Progenitor cell of endocrine pancreas (in vitro differentiated cells): ENCODE measurements at places on chromosomes 1 and 21. TPM values are rescaled to one million over a fixed set of nuclear protein-coding genes. Genes with fewer than 3 reads are reported as not detected.

DNA sequence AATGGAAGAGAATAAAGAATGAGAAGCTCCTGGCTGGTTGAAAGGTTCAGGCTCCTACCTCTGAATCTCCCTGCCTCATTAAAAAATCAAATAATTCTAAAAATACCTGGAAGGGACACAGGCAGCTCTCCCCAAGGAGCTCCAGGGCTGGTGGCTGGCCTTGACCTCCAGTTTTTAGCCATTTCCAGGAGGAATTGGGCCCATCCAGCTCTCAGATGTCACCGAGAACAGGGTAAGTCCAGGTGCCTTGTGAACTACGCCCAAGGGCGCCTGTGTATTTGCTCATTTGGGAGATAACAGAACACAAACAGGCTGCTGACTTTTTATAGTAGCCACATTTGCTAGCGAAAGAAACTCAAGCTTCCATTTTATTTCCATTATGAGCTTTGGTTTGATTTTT is 321.0 kb upstream of the C1orf174 start:
- no peak for DNase-seq

DNA sequence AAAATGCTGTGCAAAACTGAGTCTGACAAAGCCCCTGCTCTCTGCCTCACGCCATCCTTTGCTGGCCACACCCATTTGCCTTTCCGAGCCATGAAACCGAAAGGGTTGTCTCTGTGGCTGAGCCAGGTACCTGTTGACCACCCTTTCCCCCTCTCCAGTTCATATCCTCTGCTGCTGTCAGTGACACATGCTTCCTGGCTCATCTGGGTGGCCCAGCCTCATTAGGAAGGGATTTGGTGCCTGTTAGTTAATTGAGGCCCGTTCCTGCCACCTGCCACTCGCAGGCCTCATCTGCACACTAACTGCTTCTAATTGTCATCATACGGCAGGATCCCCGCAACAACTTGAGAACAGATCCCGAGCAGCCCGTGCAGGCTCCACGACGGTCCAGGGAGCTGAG is 79.2 kb downstream of the OLIG1 start:
- DNase-seq, result no peak

- no peak for DNase-seq
Observed at GRCh38 chr1:8780405-8780804, 37.0 kb downstream of the RERE start.

DNA sequence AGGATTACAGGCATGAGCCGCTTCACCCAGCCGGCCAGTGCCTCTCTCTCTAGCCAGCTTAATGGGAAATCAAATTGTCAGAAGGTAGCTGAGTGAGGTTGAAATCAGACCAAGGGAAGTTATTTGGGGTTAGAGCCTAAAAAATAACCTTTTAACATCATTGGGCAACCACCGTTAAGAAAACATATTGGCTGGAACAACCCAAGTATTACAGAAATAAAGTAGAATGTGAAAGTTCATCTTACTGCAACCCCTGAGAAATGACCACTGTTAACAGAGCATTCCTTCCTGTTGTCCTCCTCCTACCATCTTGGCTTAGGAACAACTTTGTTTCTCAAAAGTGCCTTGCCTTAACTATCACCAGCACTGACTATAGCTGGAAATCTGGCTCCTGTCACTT is 3.2 kb upstream of the RNF186 start:
- no peak for DNase-seq

GRCh38 chr1:198258491-198258890 is 101.7 kb downstream of the NEK7 start:
- DNase-seq, result no peak

GRCh38 chr1:183817576-183818288 is 12.8 kb downstream of the RGL1 start:
- no peak for DNase-seq

DNA sequence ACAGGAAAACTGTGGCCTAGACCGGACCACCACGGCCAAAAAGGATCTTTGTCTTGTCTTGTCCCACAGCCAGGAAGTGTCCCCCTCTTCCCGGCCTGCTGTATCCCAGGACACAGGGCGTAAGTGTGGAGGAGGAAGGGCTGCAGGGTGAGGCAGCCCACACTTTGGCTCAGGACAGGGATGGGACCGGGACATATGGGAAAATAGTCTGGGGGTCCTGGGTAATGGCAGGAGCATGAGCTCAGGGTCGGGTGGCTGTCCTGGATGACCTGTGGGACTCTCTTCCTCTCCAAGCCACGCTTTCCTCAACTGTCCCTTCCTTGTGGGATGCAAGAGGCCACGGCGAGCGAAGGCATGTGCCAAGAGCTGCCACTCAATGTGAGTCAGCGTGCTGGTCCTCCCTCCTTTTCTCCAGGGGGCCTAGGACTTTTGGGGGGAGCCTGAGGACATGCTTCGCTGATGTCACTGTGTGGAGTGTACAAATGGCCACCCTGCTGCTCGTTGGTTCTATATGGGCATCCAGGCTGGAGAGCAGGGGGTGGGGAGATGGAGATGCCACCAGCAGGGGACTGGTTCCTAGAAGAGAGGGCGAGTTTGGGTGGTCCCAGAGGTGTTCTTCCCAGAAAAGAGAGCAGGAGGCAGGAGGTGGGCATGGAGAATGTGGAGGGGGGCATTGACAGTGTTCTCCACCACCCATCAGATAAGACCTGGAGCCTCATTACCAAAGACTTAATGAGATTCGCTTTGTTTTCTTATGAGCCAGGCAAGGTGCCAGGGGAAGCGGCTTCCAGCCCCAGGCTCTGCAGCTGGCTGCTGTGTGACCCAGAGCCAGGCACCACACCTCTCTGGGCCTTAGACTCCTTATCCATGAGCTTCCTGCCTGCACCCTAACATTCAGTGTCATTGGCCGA is 11.5 kb upstream of the PADI1 start:
- no peak for DNase-seq

DNA sequence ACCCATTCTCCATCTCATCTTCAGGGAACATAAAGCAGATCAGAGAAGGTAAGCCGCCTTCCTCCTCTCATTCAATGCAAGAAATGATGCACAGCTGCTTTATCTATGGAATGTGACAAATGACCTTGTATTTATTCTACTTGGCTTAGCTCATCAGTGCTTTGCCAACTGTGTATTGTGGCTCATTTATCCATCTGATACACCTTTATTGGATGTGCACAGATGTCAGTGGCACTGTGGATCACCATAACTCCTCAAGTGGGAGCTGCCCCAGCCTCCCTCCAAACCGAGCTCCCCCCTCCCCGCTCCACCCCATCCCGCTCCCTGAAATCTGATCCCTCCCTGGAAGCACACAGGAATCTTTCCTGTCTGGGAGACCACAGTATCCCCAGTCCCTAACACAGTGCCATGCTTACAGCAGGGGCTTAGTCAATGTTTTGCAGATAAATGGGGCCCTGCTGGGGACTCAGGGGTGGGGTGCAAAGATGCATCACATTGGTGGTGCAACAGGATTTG is 156.0 kb upstream of the RAB4A start:
- DNase-seq, result no peak

Gene C1orf94
- total RNA-seq, result not detected in 2 replicates

DNA sequence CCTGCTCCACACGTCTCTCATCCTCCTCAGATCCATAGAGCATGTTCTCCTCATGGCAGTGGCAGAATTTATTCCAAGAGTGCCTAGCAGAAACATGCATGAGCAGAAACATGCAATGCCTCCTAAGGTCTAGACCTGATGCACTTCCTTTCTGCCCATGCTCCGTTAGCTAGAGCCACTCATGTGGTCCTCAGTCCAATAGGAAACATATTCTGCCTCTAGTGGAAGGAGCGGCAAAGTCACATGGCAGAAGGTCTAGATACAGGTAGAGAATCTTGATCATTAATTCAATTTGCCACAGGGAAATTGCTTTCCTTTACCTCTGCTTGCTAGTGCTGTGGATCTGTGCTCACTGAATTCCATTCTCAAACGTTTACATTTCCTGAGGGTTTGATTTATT is 130.4 kb downstream of the KIF26B start:
- no peak for DNase-seq

DNA sequence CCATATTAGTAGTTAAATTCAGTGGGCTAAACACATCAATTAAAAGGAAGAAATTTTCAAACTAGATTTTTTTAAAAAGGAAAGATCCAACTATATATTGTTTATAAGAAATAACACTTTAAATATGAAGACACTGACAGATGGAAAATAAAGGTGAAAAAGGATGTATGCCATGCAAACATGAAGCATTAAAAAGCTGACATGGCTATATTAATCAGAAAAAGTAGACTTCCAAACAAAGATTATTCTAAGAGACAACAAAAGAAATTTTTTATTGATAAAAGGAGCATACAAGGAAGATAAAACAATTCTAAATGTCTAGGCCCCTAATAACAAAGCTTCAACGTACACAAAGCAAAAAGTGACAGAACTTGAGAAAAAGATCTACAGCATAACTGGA is 92.2 kb downstream of the ATF6 start:
- DNase-seq, result no peak

Gene LAD1
- total RNA-seq, result 35.3 and 38.0 TPM in 2 replicates

DNA sequence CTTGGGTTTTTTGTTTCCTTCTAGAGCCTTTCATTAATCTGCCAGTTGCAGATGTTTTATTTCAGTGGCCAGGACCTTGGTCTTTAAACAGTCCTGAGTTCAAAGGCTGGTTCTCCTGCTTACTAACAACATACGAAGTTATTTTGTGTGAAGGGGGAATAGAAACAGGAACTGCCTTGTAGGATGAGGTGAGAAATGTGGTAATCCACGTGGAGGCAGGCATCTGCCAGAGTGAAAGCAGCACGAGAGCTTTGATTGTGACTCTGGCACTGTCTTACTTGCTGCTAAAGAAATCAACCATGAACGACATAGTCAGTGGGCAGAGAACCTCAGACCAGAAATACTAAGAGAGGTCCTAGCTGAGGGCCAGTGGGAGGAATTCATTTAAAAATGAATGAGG is 30.4 kb downstream of the TMEM63A start:
- DNase-seq, result no peak

- no peak for DNase-seq
Observed at GRCh38 chr1:152997901-152998300, 3.6 kb upstream of the SPRR3 start.

DNA sequence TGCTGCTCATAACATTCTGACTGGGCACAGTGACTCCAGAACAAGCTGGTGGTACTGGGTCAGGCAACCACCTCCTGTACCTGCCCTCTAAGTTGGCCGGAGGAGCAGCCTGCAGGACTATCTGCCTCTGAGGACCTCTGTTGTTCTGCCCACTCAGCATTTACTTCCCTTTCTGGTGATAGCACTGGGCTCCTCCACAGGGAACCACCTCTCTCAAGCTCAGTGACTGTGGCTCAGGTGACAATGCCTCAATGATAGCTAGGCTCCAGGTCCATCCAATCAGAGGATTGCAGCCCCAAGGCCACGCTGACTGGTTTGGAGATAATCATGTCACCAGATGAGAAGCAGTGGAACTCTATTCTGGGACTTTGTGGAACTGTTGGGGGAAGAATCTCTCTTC is 15.8 kb downstream of the SLC41A1 start:
- no peak for DNase-seq

- DNase-seq, result no peak
Observed at GRCh38 chr21:41833497-41834115, 45.5 kb downstream of the PRDM15 start.

DNA sequence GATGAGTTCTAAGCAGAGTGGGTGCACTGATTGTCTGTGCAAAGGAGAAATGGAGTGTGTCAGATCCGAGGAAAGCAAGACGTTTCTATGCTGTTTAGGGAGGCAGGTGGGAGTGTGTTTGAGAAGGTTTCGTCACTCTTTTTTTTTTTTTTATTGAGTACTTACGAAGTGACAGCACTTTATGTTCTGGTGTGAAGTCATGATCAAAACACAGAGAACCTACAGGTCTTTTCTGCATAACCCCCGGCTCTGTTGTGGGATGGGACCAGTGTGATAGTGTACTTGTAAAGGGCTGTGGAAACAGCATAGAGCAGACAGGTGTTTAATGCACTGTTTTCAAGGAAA is 26.7 kb downstream of the MIA3 start:
- no peak for DNase-seq

Gene COL9A2
- total RNA-seq, result 48.1 and 53.8 TPM in 2 replicates

- peak; percentile 16 for DNase-seq
Observed at GRCh38 chr1:212699625-212700222, at the start of gene BATF3. Gene BATF3 (minus strand): TSS chr1:212699840. CDS start chr1:212699762, 78 bp downstream.

Gene PALMD
- 4.5 and 7.3 TPM in 2 replicates for total RNA-seq

DNA sequence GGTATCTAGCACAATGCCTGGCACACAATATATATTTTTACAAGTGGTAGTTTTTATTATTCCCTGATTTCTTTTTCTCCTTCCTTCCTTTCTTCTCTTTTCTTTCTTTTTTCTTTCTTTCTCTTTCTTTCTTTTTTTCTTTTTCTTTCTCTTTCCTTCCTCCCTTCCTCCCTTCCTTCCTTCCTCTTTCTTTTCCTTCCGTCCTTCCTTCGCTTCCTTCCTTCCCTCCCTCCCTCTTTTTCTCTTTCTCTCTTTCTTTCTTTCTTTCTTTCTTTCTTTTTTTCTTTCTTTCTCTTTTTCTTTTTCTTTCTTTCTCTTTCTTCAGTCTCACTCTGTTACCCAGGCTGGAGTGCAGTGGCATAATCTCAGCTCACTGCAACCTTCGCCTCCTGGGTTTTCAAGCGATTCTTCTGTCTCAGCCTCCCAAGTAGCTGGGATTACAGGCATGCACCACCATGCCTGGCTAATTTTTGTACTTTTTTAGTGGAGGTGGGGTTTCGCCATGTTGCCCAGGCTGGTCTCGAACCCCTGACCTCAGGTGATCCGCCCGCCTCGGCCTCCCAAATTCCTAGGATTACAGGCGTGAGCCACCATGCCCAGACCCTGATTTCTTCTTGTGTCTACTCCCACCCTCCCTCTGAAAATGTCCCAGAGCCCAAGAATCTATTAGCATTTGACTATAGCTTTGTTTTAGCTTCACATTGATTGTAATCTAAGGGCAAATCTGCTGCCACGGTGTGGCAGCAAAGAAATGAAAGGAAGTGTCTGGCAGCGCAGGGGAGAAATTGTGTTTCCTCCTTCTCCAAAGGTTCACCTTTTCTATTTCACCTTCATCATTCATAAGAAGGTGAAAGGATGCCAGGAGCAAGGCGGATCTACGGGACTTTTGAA is 19.9 kb upstream of the ABCB10 start:
- DNase-seq, result no peak

Gene OR2AK2
- total RNA-seq, result not detected in 2 replicates

DNA sequence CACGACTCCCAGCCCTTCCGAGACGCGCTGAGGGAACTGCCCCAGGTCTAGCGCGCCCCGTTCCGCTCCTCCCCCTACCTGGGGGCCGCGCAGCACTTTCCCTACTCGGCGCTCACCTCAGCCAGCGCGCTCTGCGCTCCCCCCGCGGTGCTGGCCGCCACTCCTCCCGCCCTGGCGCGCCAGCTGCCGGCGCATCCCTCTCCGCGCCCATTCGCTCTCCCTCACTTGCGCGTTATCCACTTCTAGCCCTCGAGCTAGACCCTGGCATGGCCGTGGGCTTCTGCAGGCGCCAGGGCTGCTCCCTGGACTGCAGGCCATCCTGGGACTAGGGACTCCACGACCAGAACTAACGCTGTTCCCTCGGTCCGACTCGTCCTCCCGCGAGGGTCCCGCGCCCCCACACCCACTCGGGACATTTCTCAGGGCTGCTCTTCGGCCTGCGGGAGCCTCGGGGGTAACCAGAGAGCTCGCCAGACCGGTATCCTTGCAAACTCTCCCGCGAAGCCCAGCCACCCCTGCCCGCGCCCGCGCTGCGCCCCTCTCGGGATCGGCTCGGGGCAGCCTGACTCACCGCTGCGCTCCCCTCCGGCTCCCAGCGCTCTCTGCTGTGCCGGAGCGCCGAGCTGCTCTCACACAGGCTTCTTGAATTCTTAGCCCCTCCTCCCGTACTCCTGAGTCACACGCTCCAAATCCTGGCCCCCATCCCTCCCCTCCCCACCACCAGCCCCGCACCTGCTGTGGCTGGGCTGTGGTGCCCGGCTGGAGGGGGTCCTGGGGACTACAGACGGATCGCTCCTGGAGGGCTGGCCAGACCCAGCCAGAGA is at the start of gene NGF:
NGF (minus strand) TSS at position 617 of the 824 bp plus-strand sequence. CDS start 51,454 bp downstream, outside the sequence.
- peak; percentile 45 for DNase-seq
